ENCODE measurements at places on chromosomes 7 and 10.

DNA sequence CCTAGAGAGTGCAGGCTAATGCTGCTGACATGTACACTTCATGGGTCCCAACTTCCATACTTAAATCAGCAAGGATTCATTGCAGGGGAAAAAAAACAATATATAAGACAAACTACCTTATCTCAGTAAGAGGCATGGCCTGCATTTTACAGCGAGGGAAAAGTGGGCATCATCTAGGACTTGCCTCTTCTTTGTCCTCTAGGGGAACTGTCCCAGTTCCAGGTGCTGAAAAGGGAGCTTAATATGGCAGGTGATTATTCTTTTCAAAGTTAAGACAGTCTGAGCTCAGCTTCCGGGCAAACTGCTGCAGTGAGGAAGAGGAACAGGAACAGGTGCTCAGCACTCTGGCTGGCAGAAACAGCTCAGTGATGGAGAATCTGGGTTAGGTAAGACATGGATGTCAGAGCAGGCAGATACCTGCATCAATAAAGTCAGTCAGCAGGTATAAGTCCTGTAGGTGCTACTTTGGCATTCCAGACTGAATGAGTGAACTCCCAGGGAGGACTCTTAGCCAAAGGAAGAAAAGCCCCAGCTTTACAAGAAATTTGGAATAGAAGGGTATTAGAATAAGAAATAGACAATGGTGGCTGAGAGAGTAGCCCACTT lies 147.2 kb downstream of the TMEM178B start:
- DNase-seq: no peak

DNA sequence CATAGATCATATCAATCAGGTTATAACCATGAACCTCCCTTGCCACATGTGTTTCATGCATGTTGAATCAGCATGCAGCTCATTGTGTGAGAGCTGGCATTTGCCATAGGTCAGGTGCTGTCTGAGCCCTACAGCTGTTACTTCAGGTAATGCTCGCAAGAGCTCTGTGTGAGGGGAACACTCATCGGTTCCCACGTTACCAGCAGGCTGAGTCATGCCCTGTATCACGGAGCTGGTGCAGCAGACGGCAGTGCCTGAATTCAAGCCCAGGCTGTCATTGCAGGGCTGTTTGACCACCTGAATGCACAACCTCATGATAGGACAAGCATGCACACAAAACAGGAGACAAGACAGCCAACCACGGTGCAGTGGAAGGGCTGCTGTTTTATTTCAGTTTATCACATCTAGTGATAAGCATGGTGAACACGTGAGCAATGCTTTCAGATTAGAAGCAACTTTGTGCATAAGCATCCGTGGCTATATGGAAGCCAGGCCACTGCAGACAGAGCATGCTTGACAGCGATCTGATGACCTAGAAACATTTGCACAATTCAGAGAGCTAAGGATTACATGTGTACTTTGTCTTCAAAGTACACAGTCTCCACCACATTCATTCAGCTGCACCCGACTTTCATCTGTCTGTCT lies 56.4 kb upstream of the PFKP start:
- no peak for DNase-seq

GRCh38 chr10:37700886-37701780 lies 156.3 kb downstream of the ZNF248 start:
- no peak for DNase-seq

DNA sequence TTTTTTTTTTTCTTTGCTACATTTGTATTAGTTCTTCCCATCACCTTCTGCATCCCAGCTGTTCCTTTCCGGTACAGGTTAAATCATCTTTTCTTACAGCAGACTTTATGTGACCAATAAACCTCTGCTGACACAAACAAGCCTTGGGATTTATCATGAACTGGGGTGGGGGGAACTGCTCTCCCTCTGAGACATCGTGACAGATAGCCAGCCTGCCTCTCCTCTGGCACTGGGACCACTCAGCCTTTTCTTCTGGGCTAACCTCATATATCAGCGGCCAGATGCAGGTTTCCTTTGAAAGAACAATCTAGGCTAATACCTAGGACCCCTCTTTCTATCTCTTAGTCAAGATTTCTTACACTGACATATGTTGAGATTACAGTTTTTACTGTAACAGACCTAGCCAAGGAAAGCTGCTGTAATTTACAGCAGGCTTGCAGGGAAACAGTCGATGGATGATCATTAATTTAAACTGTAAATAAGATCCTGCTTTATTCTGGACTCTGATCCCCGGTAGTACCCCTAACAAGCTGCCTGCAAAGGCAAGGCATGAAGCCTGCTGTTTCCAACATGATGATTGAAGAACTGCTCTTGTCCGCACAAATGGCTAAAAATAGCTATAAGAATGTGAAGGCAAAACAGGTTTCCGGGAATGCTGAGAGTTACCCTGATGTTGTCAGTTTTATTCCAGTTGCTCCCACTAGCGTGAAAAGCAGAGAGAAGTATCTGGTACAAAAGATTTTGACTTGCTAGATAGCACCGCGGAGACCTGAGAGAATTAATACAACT lies 338.7 kb downstream of the SORCS1 start:
- DNase-seq: no peak

DNA sequence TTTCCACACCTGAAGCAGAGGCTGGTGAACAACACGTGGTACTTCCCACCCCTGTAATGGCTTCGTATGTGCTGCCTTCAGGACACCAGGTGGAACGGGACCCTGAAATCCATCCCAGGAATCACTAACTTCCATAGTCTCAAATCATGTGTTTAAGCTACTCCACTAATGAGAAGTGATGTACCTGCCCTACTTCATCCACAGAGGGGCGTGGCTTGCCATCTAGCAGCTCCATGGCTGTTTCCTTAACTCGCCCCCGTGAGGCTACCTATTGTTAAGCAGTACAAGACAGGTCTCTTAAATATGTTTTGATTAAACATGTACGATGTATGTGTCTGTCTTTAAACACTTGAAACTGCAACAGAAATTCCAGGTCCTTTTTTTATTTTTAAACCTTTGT lies 31.8 kb downstream of the ARL3 start:
- DNase-seq: no peak

GRCh38 chr7:24127930-24128329 lies 156.1 kb upstream of the NPY start:
- DNase-seq: no peak

DNA sequence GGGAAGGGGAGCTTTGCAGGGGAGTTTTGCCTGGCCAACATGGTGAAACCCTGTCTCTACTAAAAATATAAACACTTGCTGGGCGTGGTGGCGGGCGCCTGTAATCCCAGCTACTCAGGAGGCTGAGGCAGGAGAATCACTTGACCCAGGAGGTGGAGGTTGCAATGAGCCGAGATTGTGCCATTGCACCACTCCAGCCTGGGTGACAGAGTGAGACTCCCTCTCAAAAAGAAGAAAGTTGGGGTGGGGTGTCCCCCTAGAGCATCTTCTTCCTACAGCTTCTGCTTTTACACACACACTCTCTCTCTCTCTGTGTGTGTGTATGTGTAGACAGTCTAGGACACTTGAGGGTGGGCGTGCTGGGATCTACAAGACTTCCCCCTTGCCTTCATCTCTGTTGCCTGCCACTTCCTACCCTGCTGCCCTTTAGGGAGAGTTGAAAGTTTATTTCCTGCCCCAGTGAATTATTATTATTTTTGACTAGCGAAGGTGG lies 21.7 kb downstream of the PLAU start:
- DNase-seq: no peak

DNA sequence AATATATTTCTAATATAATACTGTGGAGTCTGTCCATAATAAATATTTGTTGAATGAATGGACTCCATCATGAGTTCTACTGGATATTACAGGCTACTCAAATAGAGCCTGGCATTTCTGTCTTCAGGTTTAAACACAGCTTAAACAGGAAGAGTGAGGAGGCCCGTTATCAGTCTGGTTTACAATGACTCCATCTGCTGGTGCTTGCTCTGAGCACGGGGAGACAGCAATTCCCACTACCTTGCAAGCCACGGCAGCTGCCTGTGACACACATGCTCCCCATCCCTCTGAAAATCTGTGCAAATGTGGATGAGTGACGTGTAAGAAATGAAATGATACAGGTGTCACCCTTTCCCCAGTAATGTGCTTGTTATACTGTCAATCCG lies 293.5 kb upstream of the IMMP2L start:
- DNase-seq: no peak

- no peak for DNase-seq
Measured at GRCh38 chr7:99554939-99555338, 3.0 kb upstream of the FAM200A start.

DNA sequence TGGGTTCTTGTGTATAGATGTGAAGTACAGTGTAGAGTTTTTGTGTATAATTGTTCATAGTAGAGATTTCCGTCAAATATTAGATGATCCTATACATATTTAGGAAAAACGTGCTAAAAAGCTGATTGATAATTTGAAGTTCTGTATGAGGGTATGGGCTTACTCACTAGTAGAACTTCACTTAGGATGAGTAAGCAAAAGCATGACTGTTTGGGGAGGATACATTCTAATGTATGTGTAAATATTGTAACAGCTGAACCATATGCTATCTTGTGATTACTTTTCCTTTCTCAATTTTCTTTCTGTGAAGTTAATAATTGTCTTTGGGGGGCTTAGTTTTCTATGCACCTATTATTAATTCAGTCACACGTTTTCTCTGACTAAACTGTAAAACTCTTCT lies 53.2 kb upstream of the PDK4 start:
- DNase-seq: no peak

GRCh38 chr7:146022776-146023175 lies 93.8 kb upstream of the CNTNAP2 start:
- no peak for DNase-seq

Data from stimulated activated CD4-positive, alpha-beta T cell treated with anti-CD3 and anti-CD28 coated beads, Interleukin-15, amount 100 ng/mL, for 1 hour (primary cell).